Hematopoietic multipotent progenitor cell treated with erythropoietin and hydrocortisone succinate and interleukin-3 and kit ligand, for 8 days (in vitro differentiated cells): ENCODE measurements at places on chromosomes 12 and 14.

GRCh38 chr12:115871714-115872113, 405.8 kb downstream of the MED13L start:
- peak; percentile 34 for DNase-seq

DNA sequence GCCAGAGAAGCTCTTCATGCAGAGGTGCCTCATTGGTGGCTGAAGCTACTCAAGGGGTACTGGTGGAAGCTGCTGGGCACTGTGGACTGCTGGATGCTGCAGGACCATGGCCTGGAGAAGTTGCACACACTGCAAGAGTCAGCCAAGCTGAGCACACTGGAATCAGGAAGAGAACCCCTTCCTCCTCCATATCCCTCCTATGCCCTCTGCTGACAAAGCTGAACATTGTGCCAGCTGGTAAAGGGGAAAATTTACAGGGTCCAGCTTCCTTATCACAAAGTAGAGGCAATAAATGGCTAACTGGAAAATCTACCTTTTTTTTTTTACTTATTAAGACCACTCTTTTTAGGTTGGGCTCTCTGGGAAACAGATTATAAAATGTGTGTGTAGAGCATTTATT, 6.5 kb downstream of the CCDC175 start:
- peak; percentile 37 for DNase-seq

DNA sequence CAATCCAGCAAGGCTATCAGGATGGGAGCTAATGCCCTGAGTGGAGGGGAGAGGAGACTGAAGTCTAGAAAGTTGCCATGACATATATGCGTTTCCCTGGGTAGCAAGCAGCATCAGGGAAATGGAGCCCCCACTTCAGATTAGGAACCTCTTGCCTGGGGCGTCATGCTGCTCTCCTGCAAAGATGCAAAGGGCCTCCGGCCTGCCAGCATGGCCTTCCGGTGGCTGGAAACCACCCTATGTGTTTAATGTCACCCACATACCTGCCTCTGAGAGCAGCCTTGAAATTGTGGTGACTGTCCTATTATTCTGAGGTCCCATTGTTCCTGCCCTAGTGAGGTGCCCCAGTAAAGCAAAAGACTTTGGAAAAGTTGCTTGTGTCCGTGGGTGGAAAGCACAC, 10.0 kb upstream of the IFI27L2 start:
- no peak for DNase-seq

DNA sequence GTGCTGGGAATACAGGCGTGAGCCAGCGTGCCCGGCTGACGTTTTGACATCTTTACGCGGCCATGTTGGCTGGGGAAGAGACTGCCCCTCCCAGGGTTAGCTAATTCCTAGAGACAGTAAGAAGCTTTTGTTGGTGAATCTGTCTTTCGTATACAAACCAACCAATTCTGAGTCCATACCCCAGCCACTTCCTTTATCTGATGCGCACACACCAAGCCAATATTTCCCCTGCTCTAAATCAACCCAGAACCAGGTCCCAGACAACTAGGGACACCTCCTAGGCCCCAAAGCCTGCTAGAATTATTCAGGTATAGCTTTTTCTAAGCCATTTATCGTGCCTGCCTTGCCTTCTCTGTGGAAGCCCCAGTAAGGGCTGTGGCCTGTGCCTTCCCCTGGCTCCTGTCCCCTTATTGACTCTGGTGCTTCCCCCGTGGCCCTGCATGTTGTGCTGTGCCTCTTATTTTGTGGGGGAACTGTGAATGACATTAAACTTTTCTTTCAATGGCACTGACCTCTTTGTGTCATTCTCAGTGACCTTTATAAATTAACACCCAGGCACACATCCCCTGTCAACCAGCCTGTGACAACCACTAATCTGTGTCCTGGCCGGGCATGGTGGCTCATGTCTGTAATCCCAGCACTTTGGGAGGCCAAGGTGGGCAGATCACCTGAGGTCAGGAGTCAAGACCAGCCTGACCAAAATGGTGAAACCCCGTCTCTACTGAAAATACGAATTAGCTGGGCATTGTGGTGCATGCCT, 10.7 kb upstream of the EVL start:
- peak; percentile 52 for DNase-seq

- no peak for DNase-seq
Measured at GRCh38 chr14:91289464-91289863, 45.0 kb upstream of the GPR68 start.

GRCh38 chr14:74506411-74506851, 12.9 kb downstream of the ISCA2 start:
- no peak for DNase-seq
